ENCODE measurements at places on chromosomes 7 and 10. TPM values are rescaled to one million over a fixed set of nuclear protein-coding genes. Genes with fewer than 3 reads are reported as not detected.

- H3K4me1 ChIP-seq = peaks cover 60% of the 10 kb centered on the region
- peak overlapping the region; percentile 89 for H3K27ac ChIP-seq
- H3K4me3 ChIP-seq = peak overlapping the region; percentile 69
- H3K27me3 ChIP-seq = no peaks in the 10 kb centered on the region
Measured at GRCh38 chr7:47581438-47581803, 490 bp downstream of the TNS3 start.

DNA sequence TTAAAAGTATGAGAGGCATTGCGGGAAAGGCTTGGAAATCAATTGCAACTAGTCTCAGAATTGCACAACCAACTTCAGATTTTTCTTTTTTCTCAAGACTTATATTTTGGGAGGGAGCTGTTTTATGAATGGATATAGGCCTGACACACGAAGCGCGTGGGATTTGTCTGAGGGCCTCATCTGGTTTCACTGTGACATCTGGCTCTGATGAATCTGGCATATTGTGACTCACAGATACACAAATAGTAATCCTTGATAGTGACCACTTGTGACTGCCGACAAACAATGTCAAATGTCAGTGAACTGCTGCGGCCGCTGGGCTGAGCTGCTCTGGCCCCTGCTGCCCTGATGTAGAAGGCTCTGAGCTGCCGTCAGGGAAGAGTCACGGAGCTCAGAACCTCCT is 655.1 kb downstream of the INHBA start:
- peaks cover 8% of the 10 kb centered on the region for H3K4me1 ChIP-seq
- DNase-seq = no peak
- H3K27me3 ChIP-seq = no peaks in the 10 kb centered on the region
- no peak overlapping the region for H3K4me3 ChIP-seq
- no peak overlapping the region for H3K27ac ChIP-seq
- H3K36me3 ChIP-seq = no peaks in the 10 kb centered on the region

DNA sequence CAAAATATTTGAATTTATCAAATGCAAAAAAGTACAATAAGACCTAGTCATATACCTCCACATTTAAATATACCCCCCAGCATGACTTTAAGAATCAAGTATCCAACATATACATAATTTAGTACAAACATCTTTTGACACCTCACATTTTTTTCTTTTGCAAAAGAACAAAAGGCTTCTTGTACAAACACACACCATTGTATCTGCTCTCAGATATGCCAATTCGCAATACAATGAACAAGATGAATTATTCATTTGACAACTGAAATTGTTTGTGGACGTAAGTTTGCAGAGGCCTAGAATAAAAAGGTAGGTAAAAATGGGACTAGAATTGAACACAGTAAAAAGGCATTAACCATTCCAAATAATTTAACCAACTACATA is 154.4 kb downstream of the CACNA2D1 start:
- H3K4me3 ChIP-seq = no peak overlapping the region
- no peaks in the 10 kb centered on the region for H3K27me3 ChIP-seq
- H3K36me3 ChIP-seq = no peaks in the 10 kb centered on the region
- H3K27ac ChIP-seq = no peak overlapping the region
- H3K4me1 ChIP-seq = no peaks in the 10 kb centered on the region

DNA sequence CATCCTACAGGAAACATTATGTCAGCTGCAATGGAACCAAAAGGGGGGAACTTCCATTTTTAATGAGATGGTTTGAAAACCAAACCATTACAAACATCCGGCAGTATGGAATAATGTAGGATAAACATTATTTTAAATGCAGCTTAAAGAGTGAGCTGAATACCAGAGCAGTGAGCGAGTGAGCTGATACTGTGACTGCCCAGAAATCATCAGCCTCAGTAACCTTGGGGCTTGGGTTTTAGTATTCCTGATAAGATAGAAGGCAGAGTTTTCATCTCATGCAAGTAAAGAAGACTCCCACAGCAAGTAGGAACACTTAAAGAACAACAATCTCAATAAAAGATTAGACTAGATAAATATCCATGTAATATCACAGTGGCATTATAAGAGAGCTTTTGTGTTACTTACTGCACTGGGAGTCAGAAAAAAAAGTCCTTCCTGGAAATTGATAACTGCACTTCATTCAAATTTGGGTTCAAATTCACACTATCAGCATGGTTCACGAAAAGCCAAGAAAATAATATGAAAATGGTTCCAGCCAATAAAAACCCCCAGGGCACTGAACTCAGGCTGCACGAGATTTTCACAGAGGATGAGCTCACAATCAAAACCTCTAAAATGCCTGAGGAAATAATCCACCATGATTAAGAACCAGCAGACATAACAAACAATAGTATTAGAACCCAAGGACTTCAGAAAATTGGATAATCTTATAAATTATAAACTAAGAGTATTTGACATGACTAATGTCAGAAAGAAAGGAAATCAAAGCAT is 115.7 kb downstream of the MTPAP start:
- DNase-seq = no peak
- H3K36me3 ChIP-seq = no peaks in the 10 kb centered on the region
- H3K27me3 ChIP-seq = no peaks in the 10 kb centered on the region
- H3K4me1 ChIP-seq = no peaks in the 10 kb centered on the region

DNA sequence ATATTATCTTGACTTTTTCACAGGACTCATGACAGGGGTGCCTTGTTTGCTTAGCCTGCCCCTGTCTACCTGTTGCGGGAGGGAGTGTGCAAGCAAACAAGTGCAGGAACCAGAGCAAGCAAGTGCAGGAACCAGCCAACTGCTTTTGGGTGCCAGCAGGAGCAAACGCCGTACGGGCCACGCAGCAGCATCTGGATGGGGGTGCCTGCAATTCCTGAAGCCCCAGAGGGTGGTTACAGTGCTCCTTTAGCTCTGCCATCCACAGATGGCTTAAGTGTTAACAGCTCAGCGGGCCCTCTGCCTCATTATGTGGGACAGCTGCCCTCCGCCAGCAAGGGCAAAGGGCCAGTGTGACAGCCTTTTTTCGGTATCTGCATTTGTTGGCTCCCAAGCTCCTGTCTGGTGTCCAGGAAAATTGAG is 83.5 kb downstream of the MICU1 start:
- H3K27ac ChIP-seq = no peak overlapping the region
- H3K36me3 ChIP-seq = peaks cover 5% of the 10 kb centered on the region
- no peaks in the 10 kb centered on the region for H3K4me1 ChIP-seq
- no peak for DNase-seq
- H3K27me3 ChIP-seq = no peaks in the 10 kb centered on the region

- H3K36me3 ChIP-seq = no peaks in the 10 kb centered on the region
- DNase-seq = no peak
- no peaks in the 10 kb centered on the region for H3K4me1 ChIP-seq
- H3K4me3 ChIP-seq = no peak overlapping the region
- H3K27me3 ChIP-seq = no peaks in the 10 kb centered on the region
- H3K27ac ChIP-seq = no peak overlapping the region
Measured at GRCh38 chr7:26653430-26654399, 210.7 kb downstream of the SKAP2 start.

DNA sequence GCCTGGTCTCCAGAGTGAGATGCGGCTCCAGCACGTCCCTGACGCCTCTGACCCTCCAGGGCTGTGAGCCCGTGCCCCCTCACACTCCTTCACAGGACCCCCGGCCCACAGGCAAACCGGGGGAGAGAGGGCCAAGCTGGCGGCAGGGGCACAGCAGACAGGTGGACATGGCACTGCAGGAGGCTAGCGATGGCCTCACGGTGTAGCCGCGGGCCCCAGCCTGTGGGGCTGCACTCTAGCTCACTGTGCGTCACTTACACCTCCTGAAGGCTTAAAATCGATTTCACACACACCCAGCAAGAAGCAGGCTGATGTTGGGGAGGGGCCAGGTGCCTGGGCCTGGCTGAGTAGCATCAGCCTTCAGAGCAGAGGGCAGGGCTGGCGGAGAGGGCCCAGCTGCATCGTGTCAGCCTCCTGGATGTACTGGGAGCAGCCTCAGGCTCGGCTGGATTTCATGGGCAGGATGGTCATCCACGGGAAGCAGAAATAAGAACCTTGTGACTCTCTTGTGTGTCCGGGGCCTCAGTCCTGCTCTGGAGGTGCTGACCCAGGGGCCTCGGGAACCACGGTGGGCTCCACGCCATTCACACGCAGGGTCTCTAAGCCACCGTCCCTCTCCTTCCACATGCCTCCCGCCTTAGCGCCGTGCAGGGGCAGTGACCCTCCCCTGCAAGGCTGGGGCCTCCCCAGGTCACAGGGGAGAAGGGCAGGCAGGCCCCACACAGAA is 19.4 kb upstream of the KNDC1 start:
- H3K4me1 ChIP-seq = peaks cover 7% of the 10 kb centered on the region
- H3K27me3 ChIP-seq = peaks cover 37% of the 10 kb centered on the region
- no peaks in the 10 kb centered on the region for H3K36me3 ChIP-seq
- H3K27ac ChIP-seq = no peak overlapping the region

GRCh38 chr7:154928136-154929005 is 74.6 kb downstream of the PAXIP1 start:
- H3K4me1 ChIP-seq = no peaks in the 10 kb centered on the region
- H3K27me3 ChIP-seq = no peaks in the 10 kb centered on the region
- no peak for DNase-seq
- H3K36me3 ChIP-seq = no peaks in the 10 kb centered on the region

The HILPDA gene
- total RNA-seq = 8.9 TPM

The ELN gene
- 231 TPM for total RNA-seq

The FAM20C gene
- total RNA-seq = 58.8 TPM

The TEX47 gene
- not detected for total RNA-seq

The SEMA3E gene
- 11.9 TPM for total RNA-seq
